ENCODE measurements at places on chromosomes 13 and 19.
A peak's percentile ranks its signal among the peaks of the same experiment; 100 is the strongest.

GRCh38 chr13:38381890-38382289 is 32.2 kb downstream of the UFM1 start:
- no peaks in the 10 kb centered on the region for H3K36me3 ChIP-seq
- no peak overlapping the region for H3K4me3 ChIP-seq
- no peak overlapping the region for H3K27ac ChIP-seq
- DNase-seq: no peak

DNA sequence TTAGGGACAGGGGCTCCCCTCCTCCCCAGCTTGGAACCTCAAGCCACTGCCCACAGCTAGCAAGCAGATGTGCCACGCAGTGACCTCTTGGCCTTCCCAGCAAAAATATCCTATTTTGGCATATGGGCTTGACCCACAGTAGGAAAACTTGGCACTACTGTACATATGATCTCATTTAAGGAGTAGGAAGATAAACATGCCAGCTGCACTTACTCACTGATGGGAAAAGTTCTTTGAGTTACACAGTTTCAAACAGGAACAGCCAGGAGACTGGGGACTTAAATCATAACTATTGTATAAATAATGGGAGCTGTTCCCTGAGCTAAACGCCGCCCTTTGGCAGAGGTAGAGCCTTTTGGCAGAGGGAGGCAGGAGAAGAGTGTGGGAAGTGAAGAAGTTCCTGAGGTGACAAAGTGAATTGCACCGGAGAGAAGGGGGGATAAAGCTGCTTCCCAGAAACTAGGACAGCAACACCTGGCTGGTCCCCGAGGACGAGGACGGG is 6.1 kb downstream of the SACS start:
- no peak overlapping the region for H3K4me3 ChIP-seq
- DNase-seq: no peak
- H3K27ac ChIP-seq: peak overlapping the region; percentile 80
- peaks cover 23% of the 10 kb centered on the region for H3K4me1 ChIP-seq
- H3K27me3 ChIP-seq: no peaks in the 10 kb centered on the region

GRCh38 chr13:101626925-101627555 is 174.6 kb downstream of the ITGBL1 start:
- H3K4me3 ChIP-seq: no peak overlapping the region
- no peak overlapping the region for H3K27ac ChIP-seq
- H3K4me1 ChIP-seq: peaks cover 9% of the 10 kb centered on the region
- H3K36me3 ChIP-seq: no peaks in the 10 kb centered on the region

GRCh38 chr13:50441130-50441529 is 402.4 kb downstream of the DLEU7 start:
- no peaks in the 10 kb centered on the region for H3K27me3 ChIP-seq
- DNase-seq: no peak
- H3K36me3 ChIP-seq: no peaks in the 10 kb centered on the region
- peaks cover 13% of the 10 kb centered on the region for H3K4me1 ChIP-seq
- no peak overlapping the region for H3K27ac ChIP-seq

All from mesothelial cell of epicardium (in vitro differentiated cells).